ENCODE measurements at places on chromosomes 2 and 18. TPM values are rescaled to one million over a fixed set of nuclear protein-coding genes. Genes with fewer than 3 reads are reported as not detected.
A peak's percentile ranks its signal among the peaks of the same experiment; 100 is the strongest.

MRPL44 gene
- total RNA-seq, result 46.1 TPM

RAD51AP2 gene
- total RNA-seq, result not detected

ADAM23 gene
- total RNA-seq, result 24.2 TPM

CCDC141 gene
- total RNA-seq, result 1.0 TPM

PLB1 gene
- not detected for total RNA-seq

SERPINB4 gene
- total RNA-seq, result 4.3 TPM

- no peaks in the 10 kb centered on the region for H3K36me3 ChIP-seq
- no peaks in the 10 kb centered on the region for H3K4me1 ChIP-seq
- no peak for DNase-seq
- H3K27me3 ChIP-seq, result no peaks in the 10 kb centered on the region
- no peak overlapping the region for H3K27ac ChIP-seq
Observed at GRCh38 chr2:194709840-194710239, 947.2 kb upstream of the SLC39A10 start.

DNA sequence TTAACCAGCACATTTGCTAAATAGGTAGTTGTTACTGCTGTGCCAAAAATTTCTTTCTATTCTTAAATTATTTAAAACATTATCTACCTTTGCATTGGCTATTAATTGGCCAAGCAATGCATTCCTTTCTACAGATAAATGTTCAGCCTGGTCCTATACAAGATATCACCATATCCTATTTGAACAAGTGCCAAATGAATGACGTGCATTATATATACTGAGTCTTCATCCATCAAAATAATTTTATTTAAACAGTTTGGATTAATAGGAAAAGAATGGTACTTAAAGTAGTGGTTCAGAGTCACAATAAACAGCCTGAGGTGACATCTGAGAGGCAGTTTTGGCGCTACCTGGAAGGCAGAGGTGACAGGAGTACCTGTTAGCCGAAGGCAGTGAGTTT is 230.1 kb upstream of the EPAS1 start:
- no peak overlapping the region for H3K4me3 ChIP-seq
- H3K27ac ChIP-seq, result no peak overlapping the region
- H3K36me3 ChIP-seq, result no peaks in the 10 kb centered on the region
- H3K4me1 ChIP-seq, result no peaks in the 10 kb centered on the region

GRCh38 chr2:20115374-20115773 is 63.9 kb upstream of the LAPTM4A start:
- no peak overlapping the region for H3K27ac ChIP-seq
- no peaks in the 10 kb centered on the region for H3K36me3 ChIP-seq
- no peaks in the 10 kb centered on the region for H3K4me1 ChIP-seq
- DNase-seq, result no peak

- H3K27ac ChIP-seq, result no peak overlapping the region
- peaks cover under 1% of the 10 kb centered on the region for H3K4me1 ChIP-seq
- peak overlapping the region; percentile 95 for H3K4me3 ChIP-seq
- no peaks in the 10 kb centered on the region for H3K27me3 ChIP-seq
- peaks cover 10% of the 10 kb centered on the region for H3K36me3 ChIP-seq
- no peak for DNase-seq
Observed at GRCh38 chr2:74464406-74464805, 776 bp downstream of the MOGS start.

DNA sequence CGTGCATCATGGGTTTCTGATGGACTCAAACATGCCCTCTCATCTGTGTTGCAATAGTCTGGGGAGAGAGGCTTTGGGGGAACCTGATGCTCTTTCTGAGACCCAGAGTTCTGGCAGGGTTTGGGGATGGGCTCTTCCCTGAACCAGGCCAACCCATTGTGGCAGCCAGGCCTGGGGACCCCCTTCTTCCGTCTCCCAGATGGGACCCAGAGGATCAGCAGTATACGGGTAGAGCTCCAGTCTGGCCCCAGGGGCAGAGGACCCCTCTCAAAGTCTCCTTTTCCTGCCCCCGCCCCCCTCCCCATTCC is 333.7 kb downstream of the DYSF start:
- no peaks in the 10 kb centered on the region for H3K36me3 ChIP-seq
- peak; percentile 17 for DNase-seq
- H3K4me1 ChIP-seq, result no peaks in the 10 kb centered on the region
- no peak overlapping the region for H3K4me3 ChIP-seq
- H3K27ac ChIP-seq, result no peak overlapping the region

- no peaks in the 10 kb centered on the region for H3K4me1 ChIP-seq
- no peaks in the 10 kb centered on the region for H3K27me3 ChIP-seq
- no peaks in the 10 kb centered on the region for H3K36me3 ChIP-seq
- no peak overlapping the region for H3K4me3 ChIP-seq
- H3K27ac ChIP-seq, result no peak overlapping the region
Observed at GRCh38 chr2:186617148-186617547, 27.3 kb downstream of the ITGAV start.

DNA sequence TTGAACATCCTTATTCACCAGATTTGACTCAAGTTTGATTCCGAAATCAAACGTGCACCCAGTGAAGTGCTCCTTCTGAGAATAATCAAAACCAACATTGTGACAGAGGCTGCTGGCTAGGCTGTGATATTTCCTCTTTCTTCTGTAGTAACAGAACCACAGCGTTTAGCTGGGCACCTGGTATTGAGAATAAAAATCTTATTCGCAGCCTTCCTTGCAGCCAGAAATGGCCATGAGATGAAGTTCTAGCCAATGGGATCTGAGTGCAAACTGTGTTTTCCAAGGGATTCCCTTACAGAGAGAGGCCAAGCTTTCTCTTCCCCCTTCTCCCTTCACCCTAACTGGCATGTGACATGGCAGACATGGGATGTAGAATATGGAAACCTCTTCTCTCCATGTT is 51.7 kb downstream of the TMEM163 start:
- DNase-seq, result no peak
- no peaks in the 10 kb centered on the region for H3K27me3 ChIP-seq
- H3K4me3 ChIP-seq, result no peak overlapping the region
- no peaks in the 10 kb centered on the region for H3K36me3 ChIP-seq
- H3K4me1 ChIP-seq, result peaks cover 3% of the 10 kb centered on the region
- no peak overlapping the region for H3K27ac ChIP-seq

- H3K4me3 ChIP-seq, result no peak overlapping the region
- H3K27ac ChIP-seq, result no peak overlapping the region
- no peaks in the 10 kb centered on the region for H3K36me3 ChIP-seq
- H3K27me3 ChIP-seq, result no peaks in the 10 kb centered on the region
- no peak for DNase-seq
Observed at GRCh38 chr2:39913648-39914461, 134.8 kb upstream of the THUMPD2 start.

GRCh38 chr2:196511258-196512168 is 128.0 kb upstream of the CCDC150 start:
- H3K4me1 ChIP-seq, result no peaks in the 10 kb centered on the region
- no peak for DNase-seq
- H3K36me3 ChIP-seq, result no peaks in the 10 kb centered on the region

DNA sequence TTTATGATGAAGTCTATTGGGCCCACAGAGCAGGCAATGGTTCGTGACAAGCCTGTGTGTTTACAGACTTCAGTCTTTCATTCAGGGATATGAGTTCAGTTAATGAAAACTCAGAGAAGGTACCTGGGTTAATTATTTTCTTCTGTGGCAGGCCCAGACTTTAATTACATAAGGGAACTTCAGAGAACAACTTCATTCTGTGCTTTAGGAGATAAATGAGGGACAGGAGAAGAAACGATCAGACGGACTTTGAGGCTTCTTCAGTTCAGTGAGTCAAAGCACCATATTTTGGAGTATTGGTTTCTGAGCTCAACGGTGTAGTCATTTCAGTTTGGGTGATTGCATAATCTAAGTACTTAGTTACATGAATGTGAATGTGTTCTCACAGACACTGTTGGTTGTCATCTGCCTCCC is 203.0 kb upstream of the KCNJ3 start:
- no peaks in the 10 kb centered on the region for H3K4me1 ChIP-seq
- no peaks in the 10 kb centered on the region for H3K27me3 ChIP-seq
- no peak overlapping the region for H3K4me3 ChIP-seq
- H3K36me3 ChIP-seq, result no peaks in the 10 kb centered on the region
- no peak overlapping the region for H3K27ac ChIP-seq

DNA sequence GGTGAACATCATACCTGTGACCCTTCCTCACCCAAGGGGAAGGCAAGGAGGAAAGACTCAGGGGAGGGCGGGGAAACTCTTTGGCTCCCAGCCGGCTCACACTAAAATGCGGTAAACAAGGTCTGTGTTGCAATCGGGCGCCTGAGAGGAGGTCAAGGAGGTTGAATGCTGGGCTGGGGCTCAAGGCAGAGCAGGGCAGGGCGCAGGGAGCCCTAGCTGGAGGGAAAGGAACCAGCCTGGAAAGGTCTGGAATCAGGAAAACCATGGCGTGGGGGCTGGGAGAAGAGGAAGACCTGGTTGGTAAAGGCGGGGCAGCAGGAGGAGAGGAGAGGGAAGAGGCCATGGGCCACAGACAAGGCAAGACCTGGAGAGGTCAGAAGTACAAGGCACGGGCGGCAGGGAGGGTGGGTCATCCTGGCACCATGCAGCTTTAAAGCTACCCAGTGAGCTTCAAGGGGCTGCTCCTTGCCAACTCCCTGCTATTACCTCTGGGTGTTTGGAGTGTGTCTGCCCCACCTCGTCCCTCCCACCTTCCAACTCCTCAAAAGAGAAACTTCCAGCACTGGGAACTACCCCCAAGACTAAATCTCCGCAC is 4.8 kb upstream of the TMEM37 start:
- peak; percentile 29 for DNase-seq
- no peak overlapping the region for H3K4me3 ChIP-seq
- H3K27me3 ChIP-seq, result no peaks in the 10 kb centered on the region
- H3K4me1 ChIP-seq, result no peaks in the 10 kb centered on the region
- H3K36me3 ChIP-seq, result peaks cover 2% of the 10 kb centered on the region
- no peak overlapping the region for H3K27ac ChIP-seq

DNA sequence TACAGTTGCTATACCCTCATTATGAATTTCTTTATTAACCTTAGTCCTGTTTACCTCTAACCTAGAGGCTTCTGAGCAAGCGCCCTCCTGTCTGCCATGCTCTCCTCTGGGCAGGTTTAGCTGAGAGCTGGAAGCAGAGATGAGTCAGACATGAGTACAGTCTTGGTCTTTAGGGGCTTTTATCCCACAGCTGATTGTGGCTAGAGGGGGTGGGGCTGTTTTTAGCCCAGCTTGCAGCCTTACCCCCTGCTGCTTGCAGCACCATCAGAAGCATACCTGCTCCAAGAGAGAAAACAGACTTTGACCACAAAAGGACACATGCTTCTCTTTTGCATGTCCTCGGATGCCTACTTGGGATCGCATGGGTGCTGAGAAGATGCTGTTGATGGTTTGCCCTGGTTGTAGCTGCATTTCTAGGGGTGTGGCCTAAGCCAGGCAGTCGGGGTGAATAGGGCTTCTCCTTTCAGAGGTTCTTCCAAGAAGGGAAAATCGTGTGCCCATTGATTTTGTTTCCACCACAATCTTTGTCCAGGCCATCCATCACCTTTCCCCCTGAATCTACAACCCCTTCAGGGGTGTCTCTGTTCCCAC is 115.0 kb upstream of the LGALSL start:
- H3K4me3 ChIP-seq, result no peak overlapping the region
- no peak for DNase-seq
- peaks cover 4% of the 10 kb centered on the region for H3K4me1 ChIP-seq

GRCh38 chr18:73933685-73934084 is 213.9 kb downstream of the FBXO15 start:
- no peak for DNase-seq
- H3K4me1 ChIP-seq, result no peaks in the 10 kb centered on the region
- H3K27me3 ChIP-seq, result no peaks in the 10 kb centered on the region
- H3K27ac ChIP-seq, result no peak overlapping the region
- H3K4me3 ChIP-seq, result no peak overlapping the region

DNA sequence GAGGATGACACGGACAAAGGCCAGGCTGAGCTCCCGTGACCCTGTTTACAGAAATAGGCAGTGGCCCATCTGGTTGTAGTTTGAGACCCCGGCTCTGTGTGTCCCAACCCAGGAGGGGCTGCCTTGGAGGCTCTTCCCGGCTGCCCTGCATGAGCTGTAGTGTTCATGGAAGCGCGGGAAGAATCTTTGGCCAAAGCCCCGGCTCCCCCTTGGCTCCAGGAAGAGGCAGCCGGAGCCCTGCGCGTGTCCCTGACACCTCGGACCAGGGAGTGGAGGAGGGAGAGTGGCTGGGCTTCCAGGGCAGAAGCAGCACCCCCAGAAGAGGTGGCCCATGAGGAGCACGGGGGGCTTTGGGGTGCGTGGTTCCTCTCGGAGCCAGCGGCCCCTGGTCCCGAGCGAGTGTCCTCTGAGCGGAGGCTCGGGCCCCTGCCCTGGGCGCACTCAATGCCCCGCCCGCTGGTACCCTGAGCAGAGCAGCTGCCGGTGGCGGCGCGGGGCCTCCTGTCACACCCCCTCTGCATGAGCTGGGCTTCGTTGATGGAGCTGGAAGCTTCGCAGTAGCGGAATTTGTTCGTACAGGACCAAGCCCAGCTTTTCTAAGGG is 21.7 kb downstream of the GPR35 start:
- H3K4me1 ChIP-seq, result no peaks in the 10 kb centered on the region
- H3K4me3 ChIP-seq, result no peak overlapping the region
- no peaks in the 10 kb centered on the region for H3K36me3 ChIP-seq
- no peaks in the 10 kb centered on the region for H3K27me3 ChIP-seq
- no peak overlapping the region for H3K27ac ChIP-seq
- peak; percentile 26 for DNase-seq

DNA sequence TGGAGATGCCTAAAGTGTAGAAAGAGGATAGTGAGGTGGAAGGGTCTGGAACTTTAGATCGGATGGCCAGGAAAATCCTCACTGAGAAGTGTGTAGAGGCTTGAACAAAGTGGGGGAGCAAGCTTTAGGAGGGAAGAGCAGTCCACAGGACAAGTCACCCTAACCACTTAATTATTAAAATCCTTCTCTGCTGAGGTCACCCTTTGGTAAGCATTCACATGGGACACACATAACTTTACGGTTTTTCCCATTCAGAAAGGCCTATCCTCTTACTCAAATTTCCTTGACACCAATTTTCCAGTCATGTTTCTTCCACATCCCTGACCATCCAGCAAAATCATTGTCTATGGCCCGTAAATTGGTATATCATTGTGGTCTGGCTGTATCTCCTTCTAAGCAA is 31.0 kb upstream of the ZEB2 start:
- H3K27ac ChIP-seq, result no peak overlapping the region
- no peak for DNase-seq
- no peaks in the 10 kb centered on the region for H3K4me1 ChIP-seq
- H3K36me3 ChIP-seq, result no peaks in the 10 kb centered on the region
- no peak overlapping the region for H3K4me3 ChIP-seq

- peak overlapping the region; percentile 79 for H3K4me3 ChIP-seq
- H3K36me3 ChIP-seq, result no peaks in the 10 kb centered on the region
- no peak overlapping the region for H3K27ac ChIP-seq
- peaks cover 9% of the 10 kb centered on the region for H3K4me1 ChIP-seq
Observed at GRCh38 chr18:47932190-47932589, 1.7 kb upstream of the SMAD2 start.

Measured in H9 (cell line).